A172 (cell line): ENCODE measurements at places on chromosomes 13 and 19.

DNA sequence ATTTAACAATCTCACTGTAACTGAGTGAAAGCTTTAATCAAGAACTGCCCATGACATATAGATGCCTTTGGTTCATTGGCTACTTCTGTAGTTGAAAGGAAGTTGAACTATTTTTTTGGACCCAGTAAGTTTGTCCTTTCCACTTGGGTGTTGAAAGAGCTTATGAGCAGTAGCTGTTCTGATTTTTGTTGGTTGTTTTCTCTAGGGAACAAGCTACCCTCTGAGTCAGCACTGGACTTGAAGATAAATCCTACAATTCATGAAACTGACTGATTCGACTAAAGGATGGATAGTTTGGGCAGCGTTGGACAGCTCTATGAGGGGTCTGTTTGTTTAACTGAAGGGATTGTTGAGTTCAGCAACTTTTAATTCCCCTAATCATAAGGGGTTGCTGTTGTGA lies 101.0 kb downstream of the PAN3 start:
- no peak for DNase-seq

DNA sequence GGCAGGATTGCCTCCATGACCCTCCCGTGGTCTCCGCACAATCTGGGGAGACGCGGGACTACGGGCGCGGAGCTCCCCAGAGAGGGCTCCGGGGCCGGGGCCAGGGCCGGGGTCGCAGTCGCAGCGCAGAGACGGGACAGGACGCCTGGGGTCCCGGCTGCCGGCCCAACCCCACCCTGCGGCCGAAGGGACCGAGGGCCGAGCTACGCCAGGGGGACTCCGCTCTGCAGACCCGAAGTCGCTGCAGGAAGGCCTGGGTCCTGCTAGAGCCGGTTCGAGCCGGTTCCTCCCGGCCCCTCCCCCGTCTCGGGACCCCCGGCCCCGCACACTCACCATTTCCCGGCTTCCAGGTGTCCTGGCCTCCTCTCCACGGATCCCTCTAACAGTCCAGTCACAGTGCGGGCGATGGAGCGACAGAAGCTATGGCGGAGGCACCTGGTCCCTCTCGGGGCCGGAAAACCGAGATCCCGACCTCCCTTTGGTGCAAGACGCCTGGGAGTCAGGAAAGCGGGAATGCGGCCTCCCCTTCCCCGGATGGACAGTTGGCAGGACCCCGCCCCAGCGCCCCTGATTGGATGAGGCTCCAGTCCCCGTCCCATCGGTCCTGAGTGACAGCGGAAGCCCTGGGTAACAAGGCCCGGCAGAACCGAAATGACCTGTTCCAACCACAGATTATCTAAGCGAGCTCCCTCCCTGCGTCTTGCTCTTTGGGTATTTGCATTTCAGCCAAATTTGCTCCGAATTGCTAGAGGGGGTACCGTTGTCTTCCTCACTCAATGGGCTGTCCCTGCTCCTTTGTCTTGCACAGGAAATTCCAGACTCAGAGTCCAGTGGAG lies at the start of gene ZNF625:
Gene ZNF625, minus strand, starts transcription at position 512 of the 836 bp plus-strand sequence. Its CDS starts 176 bp downstream, at position 336.
- DNase-seq = peak; percentile 87

DNA sequence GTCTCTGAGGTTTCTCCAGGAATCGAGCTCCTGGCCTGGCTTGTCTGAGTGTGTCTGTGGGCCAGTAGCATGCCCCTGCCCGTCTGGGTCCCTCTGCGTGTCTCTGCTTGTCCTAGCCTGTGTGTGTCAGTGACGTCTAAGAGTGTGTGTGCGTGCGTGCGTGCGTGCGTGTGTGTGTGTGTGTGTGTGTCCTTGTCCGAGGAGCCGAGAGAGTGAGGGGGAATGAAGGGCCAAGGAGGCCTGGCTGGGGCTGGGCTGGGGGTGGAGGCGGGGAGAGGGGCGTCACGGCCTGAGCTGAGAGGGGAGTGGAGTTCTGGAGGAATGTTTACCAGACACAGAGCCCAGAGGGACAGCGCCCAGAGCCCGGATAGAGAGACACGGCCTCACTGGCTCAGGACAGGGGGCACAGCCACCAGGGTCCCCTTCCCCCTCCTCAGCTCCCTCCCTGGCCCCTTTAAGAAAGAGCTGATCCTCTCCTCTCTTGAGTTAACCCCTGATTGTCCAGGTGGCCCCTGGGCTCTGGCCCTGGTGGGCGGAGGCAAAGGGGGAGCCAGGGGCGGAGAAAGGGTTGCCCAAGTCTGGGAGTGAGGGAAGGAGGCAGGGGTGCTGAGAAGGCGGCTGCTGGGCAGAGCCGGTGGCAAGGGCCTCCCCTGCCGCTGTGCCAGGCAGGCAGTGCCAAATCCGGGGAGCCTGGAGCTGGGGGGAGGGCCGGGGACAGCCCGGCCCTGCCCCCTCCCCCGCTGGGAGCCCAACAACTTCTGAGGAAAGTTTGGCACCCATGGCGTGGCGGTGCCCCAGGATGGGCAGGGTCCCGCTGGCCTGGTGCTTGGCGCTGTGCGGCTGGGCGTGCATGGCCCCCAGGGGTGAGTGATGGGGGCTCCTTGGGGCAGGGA lies at the start of gene AXL:
Gene AXL, plus strand, starts transcription at position 609 of the 893 bp plus-strand sequence. Its CDS starts 170 bp downstream, at position 779.
- DNase-seq = peak; percentile 89

GRCh38 chr19:31841755-31842154 lies 492.5 kb upstream of the TSHZ3 start:
- no peak for DNase-seq

DNA sequence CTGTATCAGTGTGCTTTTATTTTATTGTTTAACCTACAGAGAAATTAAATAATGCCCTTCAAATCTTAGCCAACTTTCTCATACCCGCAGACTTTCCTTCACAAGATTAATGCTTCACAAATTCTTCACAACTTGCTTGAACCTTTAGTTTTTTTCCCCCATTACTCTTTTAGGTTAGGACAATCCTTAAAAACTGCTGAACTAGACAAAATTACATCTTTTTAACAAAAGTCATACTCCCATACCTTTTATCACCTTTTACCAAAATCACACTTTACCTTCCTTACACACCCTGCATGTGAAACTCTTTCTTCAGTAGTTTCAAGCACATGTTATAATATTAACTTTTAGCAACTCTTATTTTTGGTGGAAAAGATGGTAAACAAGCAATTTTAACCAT lies 58.5 kb downstream of the SCGB2B2 start:
- DNase-seq = no peak

DNA sequence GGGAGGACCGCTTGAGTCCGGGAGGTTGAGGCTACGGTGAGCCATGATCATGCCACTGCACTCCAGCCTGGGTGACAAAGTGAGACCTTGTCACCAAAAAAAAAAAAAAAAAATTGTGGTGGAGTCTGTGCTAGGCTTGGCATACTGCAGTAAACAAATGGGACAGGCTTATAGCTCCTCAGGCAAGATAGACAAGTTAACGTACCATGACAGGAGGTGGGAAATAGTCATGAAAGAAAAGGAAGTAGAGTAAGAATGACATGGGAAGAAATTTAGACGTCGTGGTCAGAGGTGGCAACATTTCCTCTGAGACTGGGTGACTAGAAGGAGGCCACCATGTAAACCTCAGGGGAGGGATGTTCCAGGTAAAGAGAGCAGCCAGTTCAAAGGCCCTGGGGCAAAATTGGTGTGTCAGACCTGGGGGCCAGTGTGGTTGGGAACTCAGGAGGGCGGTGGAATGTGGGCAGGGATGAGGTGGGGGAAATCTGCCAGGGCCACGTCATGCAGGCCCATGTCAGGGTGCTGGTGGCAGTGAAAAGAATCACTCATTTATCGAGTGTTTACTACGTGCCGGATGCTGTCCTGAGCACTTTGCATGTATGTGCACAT lies 5.6 kb downstream of the SNRPA start:
- no peak for DNase-seq

DNA sequence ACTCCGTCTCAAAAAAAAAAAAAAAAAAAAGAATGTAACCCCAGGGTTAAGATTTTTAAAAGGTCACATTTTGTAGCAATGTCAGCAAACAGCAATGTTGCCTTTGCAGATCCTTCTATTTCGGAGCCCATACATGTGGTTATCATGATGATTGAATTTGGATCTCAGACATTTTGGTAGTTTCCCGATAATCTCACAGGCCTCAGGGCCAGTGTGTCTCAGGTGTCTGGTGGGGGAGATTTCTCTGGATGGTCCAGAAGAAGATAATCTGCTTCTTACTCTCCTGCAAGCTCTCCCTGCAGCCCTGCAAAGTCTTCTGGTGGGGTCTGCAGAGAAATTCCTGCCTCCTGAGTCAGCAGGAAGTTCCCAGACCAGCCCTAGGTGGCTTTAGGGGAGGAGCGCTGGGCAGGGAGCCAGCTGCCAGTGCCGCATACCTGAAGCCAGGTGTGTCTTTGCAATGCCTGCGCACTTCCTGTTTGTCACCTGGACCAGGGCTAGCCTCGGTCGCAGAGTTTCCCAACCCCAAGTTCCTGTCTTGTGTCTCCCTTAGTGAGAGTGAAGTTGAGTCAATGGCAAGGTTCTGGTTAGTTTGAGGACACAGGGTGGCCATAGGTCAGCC lies 1.4 kb downstream of the SH2D3A start:
- peak; percentile 62 for DNase-seq

- DNase-seq = peak; percentile 30
Observed at GRCh38 chr19:11737964-11738745, 591 bp downstream of the ZNF823 start.

DNA sequence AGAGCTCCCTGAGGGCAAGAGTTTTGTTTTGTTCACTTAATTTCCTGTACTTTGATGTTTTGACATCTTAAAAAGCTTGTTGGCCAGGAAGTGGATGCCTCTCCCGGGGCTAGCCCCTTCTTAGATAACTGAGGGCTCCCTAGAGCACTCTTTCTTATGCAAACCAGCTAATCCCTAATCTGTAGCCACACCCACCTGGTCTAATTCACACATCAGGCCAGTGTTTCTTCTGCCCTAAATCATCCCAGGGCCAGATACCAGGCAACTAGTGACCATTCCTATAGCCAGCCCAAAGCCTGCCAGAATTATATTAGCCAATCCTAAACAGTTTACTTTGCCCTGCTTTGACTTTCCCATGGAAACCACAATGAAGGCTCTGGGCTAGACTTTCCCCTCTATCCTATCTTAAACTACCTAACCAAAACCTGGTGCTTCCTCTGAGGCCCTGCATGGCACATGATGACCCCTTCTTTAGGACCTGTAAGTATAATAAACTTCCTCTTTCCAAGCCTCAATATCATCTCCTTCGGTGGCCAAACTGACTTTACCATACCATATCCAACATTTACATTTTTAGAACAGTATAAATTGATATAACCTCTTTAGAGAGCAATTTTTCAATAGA lies 24.8 kb downstream of the WBP4 start:
- no peak for DNase-seq

DNA sequence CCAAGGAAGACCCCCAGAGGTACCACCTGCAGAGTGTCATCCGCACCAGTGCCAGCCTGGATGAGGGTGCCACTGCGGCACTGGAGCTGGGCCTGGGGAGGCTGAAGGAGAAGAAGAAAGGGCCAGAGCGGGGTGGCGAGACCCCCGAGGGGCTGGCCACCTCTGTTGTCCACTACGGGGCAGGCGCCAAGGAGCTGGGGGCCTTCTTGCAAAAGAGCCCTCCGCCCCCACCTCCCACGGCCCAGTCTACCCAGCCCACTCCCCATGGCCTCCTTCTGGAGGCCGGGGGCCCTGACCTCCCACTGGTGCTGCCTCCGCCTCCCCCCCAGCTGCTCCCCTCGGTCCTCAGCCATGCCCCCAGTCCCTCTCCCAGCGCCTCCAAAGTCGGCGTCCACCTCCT lies 5.4 kb downstream of the PRR12 start:
- no peak for DNase-seq

GRCh38 chr13:112709825-112710783 lies 20.3 kb downstream of the ATP11A start:
- no peak for DNase-seq

DNA sequence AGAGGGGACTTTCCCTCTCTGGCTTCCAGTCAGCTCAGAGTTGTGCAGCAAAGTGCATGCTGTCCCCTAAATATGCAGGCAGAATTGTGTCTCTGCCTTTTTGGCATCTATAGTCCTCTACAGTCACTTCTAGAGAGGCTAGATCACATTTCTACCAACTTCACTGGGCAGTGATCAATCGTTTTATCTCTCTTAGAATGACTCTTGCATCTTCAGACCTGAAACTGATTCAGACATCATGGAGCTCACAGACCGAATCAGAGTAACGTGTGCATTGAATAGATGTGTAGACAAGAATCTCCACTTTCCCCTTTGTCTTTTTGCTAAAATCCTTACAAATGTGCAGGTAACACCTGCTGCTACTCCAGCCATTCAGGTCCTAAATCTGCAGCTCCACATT lies 6.2 kb downstream of the ZNF253 start:
- DNase-seq = no peak

DNA sequence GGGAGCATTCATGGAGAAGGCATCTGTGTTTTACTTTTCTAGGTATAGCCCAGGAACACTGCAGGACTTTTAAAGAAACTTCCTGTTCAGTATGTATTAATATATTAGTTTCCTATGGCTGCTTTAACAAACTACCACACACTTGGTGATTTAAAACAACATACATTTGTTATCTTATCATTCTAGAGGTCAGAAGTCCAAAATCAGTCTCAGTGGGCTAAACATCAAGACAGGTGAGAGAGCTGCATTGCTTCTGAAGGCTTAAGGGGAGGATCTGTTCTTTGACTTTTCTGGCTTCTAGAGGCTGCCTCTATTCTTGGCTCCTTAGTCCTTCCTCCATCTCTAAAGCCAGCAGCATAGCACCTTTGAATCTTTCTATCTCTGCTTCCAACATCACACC lies 37.6 kb upstream of the DIAPH3 start:
- no peak for DNase-seq

DNA sequence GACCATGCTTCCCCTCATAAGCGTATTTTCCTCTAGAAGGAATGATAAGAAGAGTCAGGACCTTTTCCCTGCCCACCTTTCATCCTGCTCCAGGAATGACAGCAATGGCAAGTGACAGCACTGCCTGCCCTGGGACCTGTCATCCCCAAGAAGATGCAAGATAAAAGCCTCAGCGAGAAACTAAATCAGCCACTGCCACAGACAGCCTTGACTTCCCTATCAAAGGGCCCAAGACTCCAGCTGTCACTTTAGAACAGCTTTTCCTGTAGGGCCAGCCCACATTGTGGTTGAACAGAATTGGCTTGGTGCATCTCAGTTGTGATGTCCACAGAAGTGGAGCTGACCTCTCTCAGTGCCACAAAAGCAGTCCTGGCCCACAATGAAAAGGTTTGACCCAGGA lies 1.1 kb downstream of the RAB8A start:
- DNase-seq = no peak

DNA sequence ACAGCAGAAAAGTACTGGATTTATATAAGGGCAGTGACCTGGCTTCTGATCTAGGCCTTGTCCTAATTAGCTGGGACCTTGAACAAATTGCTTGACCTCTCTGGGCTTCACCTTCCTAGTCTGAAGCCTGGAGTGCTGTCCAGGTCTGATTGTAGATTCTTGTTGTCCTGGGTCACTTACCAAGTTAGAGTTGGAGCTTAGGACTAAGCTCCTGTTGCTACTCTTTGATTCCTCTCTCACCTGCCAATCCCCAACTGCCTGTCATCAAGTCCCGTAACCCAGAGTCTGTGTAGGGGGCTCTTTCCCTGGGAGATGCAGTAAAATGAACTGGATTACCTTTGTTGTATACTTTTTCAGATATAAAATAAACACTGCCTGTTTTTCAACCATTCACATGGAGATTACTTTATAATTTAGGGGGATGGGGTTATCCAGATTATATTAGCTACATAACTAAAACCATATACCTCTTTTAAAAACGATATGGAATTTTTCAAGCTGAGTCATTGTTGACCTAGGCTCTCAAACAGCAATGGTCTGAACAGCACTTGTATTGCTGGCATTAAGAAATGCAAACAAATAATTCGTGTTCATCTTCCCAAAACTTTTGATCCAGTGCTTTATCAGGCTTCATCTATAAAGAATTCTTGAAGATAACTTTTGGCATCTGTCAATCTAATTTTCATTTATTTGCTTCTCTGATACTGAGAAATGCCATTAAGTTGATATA lies 5.8 kb downstream of the ARHGAP35 start:
- DNase-seq = no peak
